Stimulated activated CD4-positive, alpha-beta T cell treated with anti-CD3 and anti-CD28 coated beads, Interleukin-12 subunit alpha, Interleukin-12 subunit beta, amount 100 ng/mL, for 4 hours (primary cell): ENCODE measurements at places on chromosomes 7 and 10.

DNA sequence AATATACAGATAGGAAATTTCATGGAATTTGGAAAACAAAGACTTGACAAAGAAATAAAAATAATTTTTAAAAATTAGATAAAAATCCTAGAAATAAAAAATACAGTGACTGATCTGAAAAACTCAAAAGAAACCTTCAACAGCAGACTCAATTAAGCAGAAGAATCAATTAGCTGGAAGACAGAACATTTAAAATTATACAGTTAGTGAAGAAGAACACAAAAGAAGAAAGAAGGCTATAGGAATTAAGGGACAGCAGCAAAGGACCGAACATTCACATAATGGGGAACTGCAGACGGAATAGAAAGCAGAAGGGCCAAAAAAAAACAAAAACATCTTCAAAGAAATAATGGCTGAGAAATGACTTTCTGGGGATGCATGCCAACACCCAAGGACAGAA is 314.5 kb downstream of the CRPPA start:
- no peak for DNase-seq

GRCh38 chr10:5284311-5285057 is 80.3 kb upstream of the UCN3 start:
- DNase-seq, result no peak

GRCh38 chr10:74919671-74920070 is 93.3 kb downstream of the KAT6B start:
- DNase-seq, result no peak

- DNase-seq, result no peak
Observed at GRCh38 chr7:8391353-8392062, 41.9 kb upstream of the NXPH1 start.

- DNase-seq, result no peak
Observed at GRCh38 chr7:116021237-116021636, 9.3 kb downstream of the TFEC start.

- no peak for DNase-seq
Observed at GRCh38 chr7:130641040-130641439, 27.5 kb downstream of the COPG2 start.

DNA sequence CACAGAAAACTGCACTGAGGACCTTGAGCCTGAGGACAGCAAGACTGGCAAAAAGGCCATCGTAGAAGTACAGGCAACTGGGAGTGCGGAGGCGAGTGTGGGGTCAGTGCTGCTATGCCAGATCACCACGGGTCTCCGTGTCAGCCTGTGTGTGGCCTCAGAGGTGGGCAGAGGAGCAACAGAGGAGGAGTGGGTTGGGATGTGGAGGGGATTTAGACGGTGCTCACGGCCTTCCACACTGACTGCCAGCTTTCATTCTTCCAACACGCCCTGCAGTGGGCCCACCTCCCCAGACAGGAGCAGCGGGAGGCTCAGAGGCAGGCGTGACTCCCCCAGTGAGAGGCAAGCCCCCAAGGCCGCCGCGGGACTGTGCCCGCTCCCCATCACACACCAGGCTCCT is 17.0 kb upstream of the ZMIZ1 start:
- DNase-seq, result no peak

GRCh38 chr7:41885078-41885477 is 182.2 kb upstream of the INHBA start:
- no peak for DNase-seq

DNA sequence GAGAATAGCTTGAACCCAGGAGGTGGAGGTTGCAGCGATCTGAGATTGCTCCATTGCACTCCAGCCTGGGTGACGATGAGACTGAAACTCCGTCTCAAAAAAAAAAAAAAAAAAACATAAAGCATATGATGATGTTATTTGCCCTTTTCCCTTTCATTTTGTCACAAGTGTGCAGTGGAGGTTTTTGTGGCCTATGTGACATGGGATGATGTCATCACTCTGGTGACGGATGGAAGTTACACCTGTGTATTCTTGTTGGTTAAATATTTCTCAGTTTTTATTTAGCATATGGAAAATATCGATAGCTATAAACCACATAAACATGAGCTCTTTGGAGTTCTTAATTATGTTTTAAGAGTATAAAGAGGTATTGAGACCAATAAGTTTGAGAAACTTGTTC is 71.8 kb upstream of the EMX2 start:
- no peak for DNase-seq

GRCh38 chr10:133059571-133059970 is 28.2 kb upstream of the ADGRA1 start:
- DNase-seq, result no peak

DNA sequence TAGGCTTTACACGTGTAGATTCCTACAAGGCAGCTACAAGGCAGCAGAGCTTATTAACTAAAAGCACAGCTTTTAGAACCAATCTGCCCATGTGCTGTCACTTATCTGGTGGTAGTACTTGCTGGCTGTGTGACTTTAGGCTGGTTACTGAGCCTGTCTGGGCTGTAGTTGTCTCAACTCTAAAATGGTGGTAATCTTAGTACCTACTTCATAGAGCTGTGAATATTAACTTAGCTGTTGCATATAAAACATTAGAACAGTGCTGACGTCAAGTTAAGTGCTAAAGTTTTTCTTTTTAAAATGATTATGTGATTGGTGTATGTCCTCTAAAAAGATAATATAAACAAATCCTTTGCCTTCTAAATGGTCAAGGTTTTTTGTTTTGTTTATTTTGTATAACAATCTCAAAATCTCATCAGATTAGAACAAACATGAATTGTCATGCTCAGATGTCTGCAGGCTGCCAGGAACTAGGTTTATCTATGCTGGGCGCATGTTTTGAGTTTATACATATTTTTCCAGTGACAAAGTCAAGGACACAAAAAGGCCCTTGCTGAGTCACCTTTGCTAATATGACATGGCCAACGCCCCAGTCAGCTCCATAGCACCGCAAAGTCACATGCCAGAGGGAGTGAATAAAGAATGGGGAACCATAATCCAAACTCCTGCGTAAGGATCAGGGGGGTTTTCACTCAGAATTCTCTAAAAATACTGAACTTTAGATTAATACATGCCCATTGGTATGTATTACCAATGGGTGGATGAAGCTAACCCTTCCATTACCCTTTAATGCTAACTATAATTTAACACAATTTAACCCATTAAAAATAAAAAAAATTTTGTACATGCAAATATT is 39.8 kb upstream of the ARL4A start:
- DNase-seq, result no peak

- no peak for DNase-seq
Observed at GRCh38 chr7:51620706-51621105, 304.1 kb upstream of the COBL start.

DNA sequence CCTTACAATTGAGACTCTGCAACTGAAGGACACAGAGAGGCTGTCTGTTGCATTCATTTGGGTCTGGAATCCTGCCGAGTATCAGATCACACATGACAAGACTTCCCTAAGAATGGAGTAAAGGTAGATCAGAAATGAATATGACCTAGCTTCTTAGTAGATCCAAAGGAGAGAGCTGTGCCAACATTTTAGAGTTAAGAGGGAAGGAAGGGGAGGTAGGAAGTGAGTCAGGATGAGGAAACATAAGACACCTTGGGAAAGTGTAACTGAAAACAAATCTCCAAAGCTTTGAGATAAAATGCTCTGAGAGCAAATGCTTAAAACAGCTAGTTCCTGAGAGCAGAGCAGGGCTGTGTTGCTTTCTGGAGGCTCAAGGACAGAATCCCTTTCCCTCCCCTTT is 6.1 kb upstream of the SLC25A13 start:
- DNase-seq, result no peak

GRCh38 chr10:67537906-67538305 is 158.1 kb downstream of the CTNNA3 start:
- DNase-seq, result no peak

- DNase-seq, result no peak
Observed at GRCh38 chr10:80201608-80202141, 3.7 kb downstream of the ANXA11 start.

DNA sequence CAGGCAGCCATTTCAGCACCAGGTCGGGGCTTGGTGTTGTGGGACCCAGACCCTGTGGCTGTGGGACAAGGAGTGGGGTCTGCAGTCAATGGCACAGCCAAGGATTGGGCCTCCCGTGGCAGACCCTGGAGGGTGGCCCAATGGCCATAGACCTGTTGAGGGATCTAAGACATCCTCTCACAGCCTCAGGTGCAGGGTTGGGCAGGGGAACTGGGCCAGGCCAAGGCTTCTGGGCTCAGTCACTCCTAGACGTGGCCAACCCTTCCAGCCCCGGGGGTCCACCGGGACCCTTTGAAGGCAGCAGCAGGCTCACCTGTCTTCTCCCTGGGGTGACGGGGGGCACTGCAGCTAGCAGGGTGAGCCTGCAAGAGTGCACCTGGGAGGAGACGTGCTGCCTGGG is 45.7 kb upstream of the DPYSL4 start:
- DNase-seq, result no peak

DNA sequence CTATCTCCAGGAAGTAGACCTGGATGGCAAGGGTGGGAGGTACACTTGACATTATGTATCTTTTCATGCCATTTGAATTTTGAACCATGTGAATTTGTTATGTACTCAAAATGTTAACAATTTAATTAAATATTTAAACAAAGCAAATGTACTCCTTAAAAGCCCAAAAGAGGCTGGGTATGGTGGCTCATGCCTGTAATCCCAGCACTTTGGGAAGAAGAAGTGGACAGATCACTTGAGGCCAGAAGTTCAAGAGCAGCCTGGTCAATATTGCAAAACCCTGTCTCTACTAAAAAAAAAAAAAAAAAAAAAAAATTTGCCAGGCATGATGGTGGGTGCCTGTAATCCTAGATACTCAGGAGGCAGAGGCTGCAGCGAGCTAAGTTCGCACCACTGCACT is 136.9 kb upstream of the ASAH2 start:
- DNase-seq, result no peak

GRCh38 chr10:775245-776075 is 86.0 kb upstream of the DIP2C start:
- DNase-seq, result no peak

GRCh38 chr7:92737706-92738105 is 98.7 kb downstream of the CDK6 start:
- no peak for DNase-seq

DNA sequence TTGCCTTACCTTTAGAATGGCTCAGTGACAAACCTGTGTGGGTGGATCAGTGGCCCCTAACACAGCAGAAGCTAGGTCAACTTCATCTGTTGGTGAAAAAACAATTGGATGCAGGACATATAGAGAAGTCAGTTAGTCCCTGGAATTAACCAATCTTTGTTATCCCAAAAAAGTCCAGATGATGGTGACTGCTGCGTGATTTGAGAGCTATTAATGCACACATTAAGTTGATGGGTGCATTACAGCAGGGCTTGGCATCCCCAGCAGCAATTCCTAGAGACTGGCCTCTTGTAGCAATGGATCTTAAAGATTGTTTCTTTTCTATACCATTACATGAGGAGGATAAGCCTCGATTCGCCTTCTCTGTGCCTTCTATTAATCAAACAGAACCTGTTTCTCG is 33.3 kb downstream of the OR13A1 start:
- DNase-seq, result no peak

DNA sequence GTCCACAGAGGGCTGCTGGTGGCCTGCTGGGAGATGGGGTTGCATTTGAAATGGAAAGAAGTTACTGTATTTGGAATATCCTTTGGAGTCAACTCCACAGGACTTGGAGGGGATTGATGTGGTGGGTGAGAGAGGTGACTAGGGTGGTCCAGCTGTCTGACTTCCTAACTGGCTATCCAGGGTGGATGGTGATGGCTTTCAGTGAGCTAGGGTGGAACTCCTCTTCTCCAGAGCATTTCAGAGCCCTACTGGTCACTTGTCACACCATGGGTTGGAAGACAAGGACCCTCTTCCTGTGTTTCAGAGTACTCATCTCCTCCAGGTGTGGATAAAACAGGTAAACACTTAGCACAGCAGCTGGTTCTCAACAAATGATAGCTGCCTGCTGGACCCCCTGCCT is 3.3 kb upstream of the ADAMTS14 start:
- no peak for DNase-seq

DNA sequence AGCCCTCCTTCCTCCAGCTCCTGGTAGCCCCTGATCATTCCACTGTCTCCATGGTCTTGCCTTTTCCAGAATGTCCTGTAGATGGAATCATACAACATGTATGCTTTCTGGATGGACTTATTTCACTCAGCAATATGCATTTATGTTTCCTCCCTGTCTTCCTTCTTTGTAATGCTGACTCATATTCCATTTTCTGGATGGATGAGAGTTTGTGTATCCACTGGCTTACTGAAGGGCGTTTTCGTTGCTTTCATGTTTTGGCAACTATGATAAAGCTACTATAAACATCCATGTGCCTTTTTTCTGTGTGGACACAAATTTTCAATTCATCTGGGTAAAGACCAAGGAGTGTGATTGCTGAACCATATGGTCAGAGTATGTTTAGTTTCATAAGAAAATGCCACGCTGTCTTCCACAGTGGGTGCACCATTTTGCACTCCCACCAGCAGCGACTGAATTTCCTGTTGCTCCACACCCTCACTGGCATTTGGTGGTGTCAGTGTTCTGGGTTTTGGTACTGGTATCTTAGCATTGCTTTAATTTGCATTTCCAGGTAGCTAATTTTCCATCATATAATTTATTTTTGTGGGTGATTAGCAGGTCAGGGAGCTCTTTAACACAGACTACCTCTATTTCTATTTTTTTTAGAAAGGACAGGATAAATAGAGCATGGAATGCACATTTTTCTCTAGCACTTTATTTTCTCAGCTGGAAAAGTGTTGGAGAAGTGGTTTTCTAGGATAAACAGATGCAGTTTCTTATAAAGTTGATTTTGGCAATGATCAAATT is 252.2 kb downstream of the WDR37 start:
- DNase-seq, result no peak

GRCh38 chr7:106344861-106345260 is 60.1 kb upstream of the NAMPT start:
- DNase-seq, result no peak

DNA sequence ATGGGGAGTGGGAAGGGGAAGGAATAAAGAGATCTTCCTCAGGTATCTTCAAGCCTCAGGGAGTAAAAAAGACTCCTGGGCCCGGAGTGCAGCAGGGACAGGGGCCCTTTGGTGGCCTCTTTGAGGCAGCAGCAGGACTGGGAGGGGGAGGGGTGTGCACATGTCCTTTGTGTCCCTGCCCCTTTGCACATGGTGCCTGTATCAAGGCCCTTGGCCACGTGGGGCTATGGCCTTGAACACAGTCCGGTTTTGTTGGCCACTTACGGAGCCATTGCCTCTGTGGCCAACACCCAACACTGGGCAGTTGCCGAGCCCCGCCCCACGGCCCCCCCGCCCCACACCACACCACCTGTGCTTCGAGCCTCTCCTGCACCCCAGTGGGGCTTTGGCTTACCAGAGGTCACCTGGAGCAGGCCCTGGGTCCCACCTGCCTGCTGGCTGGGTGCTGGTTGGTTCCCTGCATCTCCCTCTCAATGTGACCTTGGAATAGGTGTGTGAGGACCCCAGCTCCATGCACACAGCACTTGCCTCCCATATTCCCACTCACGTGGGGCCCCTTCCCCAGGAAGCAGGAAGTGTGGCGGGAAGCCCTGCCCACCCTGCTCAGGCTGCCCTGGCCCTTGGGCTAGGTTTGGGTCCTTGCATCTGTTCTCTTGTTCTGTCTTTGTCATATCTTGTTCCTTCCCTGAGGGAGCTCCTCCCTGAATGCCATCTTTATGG is 5.4 kb downstream of the SAP25 start:
- DNase-seq, result no peak

GRCh38 chr7:104982308-104983075 is 31.5 kb upstream of the KMT2E start:
- DNase-seq, result no peak

GRCh38 chr7:30880941-30881340 is 30.7 kb upstream of the AQP1 start:
- DNase-seq, result no peak

- DNase-seq, result no peak
Observed at GRCh38 chr10:75487087-75487754, 55.8 kb downstream of the LRMDA start.

GRCh38 chr7:5491251-5492019 is 67.8 kb upstream of the TNRC18 start:
- DNase-seq, result no peak
